ENCODE measurements at places on chromosomes 11 and 22.

DNA sequence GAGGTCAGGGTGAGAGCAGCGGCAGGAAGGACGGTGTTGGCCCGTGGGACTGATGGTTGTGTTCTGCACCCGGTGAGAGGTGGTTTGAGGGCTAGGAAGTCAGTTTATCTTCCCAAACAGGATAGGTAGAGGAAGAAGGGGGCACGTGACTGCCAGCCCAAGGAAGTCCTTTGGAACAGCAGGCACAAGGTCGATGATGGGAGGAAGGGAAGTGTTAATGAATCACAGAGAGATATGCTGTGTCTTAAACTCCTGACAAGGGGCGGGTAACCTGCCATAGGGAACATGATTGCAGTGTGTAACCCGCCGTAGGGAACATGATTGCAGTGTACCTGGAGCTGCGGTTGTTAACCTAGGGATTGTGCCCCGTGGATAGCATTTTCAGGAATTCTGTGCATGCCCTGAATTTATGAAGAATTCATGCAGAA is 49.0 kb downstream of the PRR5L start:
- H3K4me3 ChIP-seq, result no peak overlapping the region
- no peak overlapping the region for H3K27ac ChIP-seq
- no peaks in the 10 kb centered on the region for H3K36me3 ChIP-seq
- H3K4me1 ChIP-seq, result no peaks in the 10 kb centered on the region

- no peak overlapping the region for H3K4me3 ChIP-seq
- H3K27ac ChIP-seq, result no peak overlapping the region
- no peaks in the 10 kb centered on the region for H3K27me3 ChIP-seq
- H3K36me3 ChIP-seq, result no peaks in the 10 kb centered on the region
- DNase-seq, result no peak
Measured at GRCh38 chr11:116710001-116710674, 62.6 kb downstream of the BUD13 start.

DNA sequence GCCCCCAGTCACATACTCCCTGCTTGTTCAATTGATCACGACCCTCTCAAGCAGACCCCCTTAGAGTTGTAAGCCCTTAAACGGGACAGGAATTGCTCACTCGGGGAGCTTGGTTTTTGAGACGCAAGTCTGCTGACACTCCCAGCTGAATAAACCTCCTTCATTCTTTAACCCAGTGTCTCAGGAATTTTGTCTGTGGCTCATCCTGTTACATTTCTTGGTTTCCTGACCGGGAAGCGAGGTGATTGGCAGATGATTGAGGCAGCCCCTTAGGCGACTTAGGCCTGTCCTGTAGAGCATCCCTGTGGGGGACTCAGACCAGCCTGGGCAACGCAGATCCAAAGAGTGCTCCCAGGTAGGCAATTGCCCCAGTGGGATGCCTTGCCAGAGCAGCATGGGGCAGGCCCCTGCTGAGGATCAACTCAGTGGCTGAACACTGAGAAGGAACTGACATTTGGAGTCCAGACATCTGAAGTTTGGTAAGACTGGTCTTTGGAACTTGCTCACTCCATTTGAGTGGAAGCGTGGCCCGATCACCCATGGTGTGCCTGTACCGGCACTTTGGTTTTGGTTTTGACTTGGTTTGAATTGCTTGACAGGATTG is 51.5 kb downstream of the NEU3 start:
- H3K36me3 ChIP-seq, result no peaks in the 10 kb centered on the region
- DNase-seq, result no peak
- no peak overlapping the region for H3K4me3 ChIP-seq

- H3K4me3 ChIP-seq, result no peak overlapping the region
- no peaks in the 10 kb centered on the region for H3K36me3 ChIP-seq
- H3K27ac ChIP-seq, result no peak overlapping the region
- H3K27me3 ChIP-seq, result no peaks in the 10 kb centered on the region
- no peaks in the 10 kb centered on the region for H3K4me1 ChIP-seq
Measured at GRCh38 chr22:22384668-22385244, 123.8 kb downstream of the ZNF280B start.

DNA sequence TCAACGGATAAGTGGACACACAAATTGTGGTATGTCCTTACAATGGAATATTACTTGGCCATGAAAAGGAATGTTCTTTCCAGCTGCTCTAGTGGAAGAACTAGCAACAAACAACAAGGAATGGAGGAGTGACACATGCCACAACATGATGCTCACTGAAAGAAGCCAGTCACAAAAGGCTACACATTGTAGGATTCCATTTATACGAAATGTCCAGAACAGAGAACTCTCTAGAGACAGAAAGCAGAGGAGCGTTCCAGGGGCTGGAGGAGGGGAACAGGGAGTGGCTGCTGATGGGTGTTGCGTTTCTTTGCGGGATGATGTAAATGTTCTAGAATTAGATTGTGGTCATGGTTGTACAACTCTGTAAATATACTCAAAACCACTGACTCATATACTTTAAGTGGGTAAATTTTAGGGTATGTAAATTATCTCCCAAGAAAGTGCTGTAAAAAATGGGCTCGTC is 32.4 kb upstream of the PDGFB start:
- no peaks in the 10 kb centered on the region for H3K27me3 ChIP-seq
- H3K36me3 ChIP-seq, result no peaks in the 10 kb centered on the region
- DNase-seq, result no peak
